B cell (primary cell): ENCODE measurements at places on chromosomes 5 and 9.

- DNase-seq, result no peak
Measured at GRCh38 chr9:38634315-38634714, 13.9 kb upstream of the ANKRD18A start.

- no peak for DNase-seq
Measured at GRCh38 chr5:171969288-171969880, 37.1 kb downstream of the FBXW11 start.

DNA sequence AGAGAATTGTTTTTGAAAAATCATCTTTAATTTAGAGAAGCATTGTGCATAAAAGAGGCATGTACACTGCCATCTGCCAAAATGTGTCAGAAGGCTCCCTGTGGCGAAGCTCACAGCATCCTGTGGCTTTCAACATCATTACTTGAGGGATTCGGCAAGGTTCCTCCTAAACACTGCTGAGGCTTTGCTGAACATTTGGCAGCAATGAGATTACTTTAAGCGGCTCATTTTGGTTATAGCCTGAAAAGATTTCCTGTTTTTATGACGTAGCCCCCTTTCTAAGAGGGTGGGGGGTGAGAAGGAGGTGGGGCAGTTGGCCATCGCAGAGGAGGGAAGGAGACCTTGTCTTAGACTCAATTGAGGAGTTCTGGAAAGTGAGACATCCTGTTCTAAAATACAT lies 469.4 kb downstream of the RASEF start:
- no peak for DNase-seq

DNA sequence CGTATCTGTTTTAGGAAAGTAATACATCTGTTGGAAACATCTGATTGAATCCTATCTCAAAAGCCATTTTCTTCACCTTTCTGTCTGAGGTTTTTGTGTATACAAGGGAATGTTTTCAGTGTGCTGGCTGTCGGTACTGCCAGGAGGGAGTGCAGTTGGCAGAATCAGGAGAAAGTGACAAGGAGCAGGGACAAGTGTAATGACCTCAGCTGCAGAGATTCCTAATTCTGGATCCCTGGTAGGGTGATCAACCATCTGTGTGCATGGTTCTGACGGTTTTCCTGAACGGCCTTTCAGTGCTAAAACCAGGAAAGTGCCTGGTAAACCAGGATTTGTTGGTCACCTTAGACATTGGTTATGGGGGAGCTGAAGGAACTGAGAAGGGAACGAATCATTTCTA lies 1.6 kb upstream of the GDA start:
- DNase-seq, result no peak

- peak; percentile 14 for DNase-seq
Measured at GRCh38 chr9:17063535-17064135, 71.2 kb upstream of the CNTLN start.

- no peak for DNase-seq
Measured at GRCh38 chr9:98006127-98006796, 23.1 kb downstream of the ANP32B start.

DNA sequence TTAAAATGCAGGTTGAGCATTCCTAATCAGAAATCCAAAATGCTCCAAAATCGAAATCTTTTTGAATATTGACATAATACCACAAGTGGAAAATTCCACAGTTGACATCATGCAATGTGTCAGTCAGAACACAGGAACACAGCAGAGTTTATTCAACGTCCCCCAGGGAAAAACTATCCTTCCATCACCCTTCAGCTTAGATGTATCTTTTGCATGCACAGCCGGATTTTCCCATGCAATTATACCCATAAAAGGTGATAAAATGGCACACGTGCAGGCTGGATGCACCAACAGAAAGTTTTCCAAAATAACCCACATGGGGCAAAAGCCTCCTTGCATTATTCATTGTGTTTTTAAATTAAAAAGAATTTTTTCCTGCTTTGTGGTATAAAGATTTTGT lies 71.2 kb downstream of the RAB24 start:
- DNase-seq, result no peak

GRCh38 chr9:109805050-109805449 lies 25.1 kb downstream of the PALM2AKAP2 start:
- DNase-seq, result no peak

GRCh38 chr9:130213911-130214761 lies 41.9 kb downstream of the NCS1 start:
- no peak for DNase-seq

DNA sequence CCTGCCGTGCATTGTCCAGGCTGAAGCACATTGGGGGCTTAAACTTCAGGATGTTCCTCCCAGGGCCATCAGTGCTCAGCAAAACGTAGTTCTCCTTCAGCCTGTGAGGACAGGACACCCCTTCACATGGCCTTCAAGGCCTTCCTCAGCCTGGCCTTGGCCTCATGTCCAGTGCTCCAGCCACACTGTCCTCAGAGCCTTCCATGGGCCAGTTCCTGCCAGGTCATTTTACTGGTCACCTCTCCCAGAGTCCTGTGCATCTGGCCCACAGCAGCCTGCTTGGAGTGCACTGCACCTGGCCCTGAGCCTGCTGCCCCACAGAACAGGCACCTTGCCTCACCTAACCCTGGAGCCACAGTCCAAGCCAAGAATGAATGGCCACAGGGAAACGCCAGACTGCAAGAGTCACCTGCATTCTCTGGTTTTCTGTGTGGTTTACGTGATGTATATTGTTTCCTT lies 8.7 kb downstream of the HNRNPAB start:
- DNase-seq, result no peak

DNA sequence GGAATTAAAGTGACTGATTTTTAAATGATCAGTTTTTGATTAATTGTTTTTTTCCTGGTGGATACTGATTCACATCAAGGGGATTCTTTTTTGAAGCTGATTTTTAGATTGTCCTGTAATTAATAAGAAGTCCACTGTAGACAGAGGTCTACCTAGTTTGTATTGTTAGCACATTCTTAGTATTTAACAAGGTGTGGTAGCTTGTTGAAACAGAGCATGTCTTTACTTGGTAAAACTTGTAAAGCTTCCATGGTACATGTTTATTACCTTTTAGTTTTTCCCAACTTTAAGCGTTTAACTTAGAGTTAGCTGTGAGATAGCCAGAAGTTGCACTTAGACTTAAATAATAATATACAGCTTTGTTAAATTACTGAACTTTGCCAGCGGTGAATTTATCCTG lies 1.5 kb downstream of the BTF3 start:
- DNase-seq, result no peak

DNA sequence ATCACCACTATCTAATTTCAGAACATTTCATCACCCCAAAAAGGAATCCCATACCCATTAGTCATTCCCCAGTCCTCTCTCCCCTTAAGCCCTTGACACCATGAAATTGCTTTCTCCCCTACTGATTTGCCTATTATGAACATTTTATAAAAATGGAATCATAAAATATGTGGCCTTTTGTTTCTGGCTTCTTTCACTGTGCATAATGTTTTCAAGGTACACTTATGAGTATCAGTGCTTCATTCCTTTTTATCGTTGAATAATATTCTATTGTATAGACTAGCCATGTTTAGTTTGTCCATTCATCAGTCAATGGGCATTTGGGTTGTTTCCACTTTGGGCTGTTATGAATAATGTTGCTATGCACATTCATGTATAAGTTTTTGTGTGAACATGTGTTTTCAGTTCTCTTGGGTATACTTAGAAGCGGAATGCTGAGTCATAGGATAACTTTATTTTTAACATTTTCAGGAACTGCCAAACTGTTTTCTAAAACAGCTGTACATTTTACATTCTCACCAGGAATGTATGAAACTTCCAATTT lies 40.4 kb upstream of the FGF1 start:
- DNase-seq, result no peak

DNA sequence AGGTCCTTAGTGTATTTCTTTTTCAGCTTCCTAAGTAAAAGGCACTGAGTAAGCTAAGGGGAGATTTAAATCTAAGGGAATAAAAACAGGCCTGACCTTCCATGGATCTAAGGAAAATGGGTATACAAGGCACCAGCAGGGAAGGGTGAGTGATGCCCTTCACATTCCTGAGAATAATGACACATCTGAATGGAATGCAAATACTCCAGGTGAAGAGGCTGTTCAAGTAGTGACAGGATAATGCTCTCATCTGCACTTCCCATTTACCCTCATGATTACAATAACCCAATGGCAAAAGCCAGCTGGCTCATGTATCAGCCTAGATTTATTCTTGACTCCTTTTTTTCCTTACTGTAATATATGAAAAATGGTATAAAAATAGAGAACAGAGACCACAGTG lies 216.2 kb upstream of the ACTBL2 start:
- no peak for DNase-seq

DNA sequence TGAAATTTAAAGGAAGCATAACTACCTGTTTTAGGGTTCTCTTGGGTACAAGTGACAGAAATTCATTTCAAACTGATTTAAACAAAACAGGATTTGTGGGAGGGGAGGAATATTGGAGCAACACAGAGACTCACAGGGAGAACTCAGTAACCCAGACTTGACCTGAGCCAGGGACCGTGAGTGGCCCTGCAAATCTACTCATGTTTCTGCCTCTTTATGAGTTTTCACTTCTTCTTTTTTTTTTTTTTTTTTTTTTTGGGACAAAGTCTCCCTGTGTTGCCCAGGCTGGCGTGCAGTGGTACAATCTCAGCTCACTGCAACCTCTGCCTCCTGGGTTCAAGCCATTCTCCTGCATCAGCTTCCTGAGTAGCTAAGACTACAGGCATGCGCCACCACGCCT lies 405.6 kb upstream of the ZNF608 start:
- no peak for DNase-seq

GRCh38 chr9:93194221-93194625 lies 10.3 kb downstream of the WNK2 start:
- no peak for DNase-seq

GRCh38 chr9:25205285-25205684 lies 473.0 kb downstream of the TUSC1 start:
- no peak for DNase-seq

DNA sequence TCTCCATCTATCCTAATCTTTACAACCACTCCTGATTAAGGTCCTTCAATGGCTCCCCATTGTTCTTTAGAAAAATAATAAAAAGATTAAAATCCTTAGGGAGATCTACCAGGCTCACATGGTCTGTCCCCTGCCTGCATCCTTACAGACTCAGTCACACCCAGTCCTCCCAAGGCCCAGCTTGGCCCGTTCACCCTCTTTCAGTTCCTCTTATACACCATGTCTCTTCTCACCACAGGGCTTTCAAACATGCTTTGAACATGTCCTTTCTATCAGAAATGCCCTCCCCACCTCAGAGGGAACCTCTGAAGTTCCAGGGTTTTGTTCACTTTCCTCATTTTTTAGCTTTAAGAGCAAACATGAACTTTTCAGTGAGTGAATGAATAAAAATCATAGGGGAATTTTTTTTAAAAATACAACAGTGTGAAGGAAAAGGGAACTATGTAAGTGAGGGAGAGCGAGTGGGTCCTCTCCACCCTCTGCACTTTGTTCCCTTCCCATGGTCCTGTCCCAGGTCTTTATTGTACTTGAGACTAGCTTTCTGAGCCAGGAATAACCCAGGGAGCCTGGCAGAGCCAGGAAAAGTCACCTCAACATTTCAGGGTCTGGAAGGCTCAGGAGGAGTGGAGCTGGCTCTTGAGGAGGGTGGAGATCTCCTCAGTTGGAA lies 55.3 kb downstream of the TRPC7 start:
- no peak for DNase-seq

- no peak for DNase-seq
Measured at GRCh38 chr9:114300846-114301797, 21.8 kb upstream of the ORM1 start.

- DNase-seq, result no peak
Measured at GRCh38 chr5:56072863-56073766, 78.4 kb upstream of the IL6ST start.

DNA sequence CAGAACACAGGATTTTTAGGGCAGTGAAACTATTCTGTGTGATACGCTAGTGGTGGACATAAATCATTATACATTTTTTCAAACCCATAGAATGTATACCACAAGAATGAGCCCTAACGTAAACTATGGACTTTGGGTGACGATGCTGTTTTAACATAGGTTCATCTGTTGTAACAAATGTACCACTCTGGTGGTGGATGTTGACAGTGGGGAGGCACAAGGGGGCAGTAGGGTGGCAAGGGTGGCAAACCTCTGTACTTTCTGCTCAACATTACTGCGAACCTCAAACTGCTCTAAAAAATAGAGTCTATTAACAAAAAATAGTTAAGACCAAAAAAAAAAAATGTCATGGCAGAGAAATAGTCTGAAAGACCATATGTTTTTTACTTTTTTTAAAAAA lies 9.1 kb upstream of the MVB12B start:
- DNase-seq, result peak; percentile 35

DNA sequence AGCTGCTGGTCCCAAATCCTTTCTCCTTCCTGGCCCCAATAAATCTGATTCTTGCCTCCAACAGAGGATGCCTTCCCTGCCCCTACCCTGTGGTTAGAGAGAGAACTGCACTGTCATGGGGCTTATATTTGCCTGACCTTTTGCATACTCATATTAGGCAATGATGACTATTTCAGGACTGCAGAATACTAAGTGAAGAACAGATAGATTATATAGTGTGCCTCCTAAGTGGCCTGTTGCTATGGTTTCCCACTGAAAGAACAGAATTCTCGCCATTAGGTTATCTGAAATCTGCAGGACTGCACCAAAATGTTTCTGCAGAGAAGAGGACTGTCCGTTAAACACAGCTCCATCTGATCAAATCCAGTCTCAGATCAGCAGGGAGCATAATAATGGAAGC lies 87.3 kb upstream of the CCNG1 start:
- no peak for DNase-seq

- DNase-seq, result no peak
Measured at GRCh38 chr5:113142186-113142585, 165.6 kb downstream of the DCP2 start.

- peak; percentile 40 for DNase-seq
Measured at GRCh38 chr9:136754626-136755301, 3.3 kb downstream of the LCN8 start.

GRCh38 chr5:149441986-149442385 lies 62.9 kb upstream of the IL17B start:
- no peak for DNase-seq

- no peak for DNase-seq
Measured at GRCh38 chr9:14750821-14751220, 28.3 kb upstream of the CER1 start.

DNA sequence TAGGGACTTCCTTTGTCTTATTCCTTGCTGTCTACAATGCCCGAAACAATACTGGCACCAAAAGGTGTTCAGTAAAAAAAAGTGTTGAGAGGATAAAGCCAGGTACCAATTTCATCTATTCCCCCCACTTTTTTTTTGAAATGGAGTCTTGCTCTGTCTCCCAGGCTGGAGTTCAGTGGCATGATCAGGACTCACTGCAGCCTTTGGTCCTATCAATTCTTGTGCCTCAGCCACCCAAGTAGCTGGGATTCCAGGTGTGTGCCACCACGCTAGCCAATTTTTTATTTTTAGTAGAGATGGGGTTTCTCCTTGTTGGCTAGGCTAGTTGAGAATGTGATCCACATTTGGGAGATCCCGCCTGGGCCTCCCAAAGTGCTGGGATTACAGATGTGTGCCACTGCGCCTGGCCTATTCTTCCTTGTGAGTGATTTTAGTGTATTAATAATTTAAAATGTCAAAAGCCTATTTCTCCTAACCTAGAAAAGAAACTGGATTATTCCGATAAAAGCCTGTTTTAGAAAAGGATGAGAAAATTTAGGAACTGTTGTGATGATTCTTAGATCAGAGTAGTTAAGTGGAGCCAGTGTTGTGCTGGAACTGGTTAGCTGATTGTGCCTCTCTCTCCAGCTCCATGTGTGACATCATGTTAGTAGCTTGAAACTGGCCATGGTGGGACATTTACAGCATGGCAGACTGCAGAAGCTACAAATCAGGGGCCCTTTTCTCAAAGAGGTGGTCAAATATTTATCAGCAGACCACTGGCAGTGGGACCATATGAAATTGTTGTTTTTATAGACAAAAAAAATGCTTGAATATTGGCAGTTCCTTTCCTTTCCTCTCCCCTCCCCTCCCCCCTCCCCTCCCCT lies 14.3 kb downstream of the CDC42SE2 start:
- DNase-seq, result no peak

GRCh38 chr9:116479056-116479544 lies 208.0 kb upstream of the TRIM32 start:
- no peak for DNase-seq
